Peyer's patch (tissue), 4 donors: ENCODE measurements at places on chromosomes 5 and 9. TPM values are rescaled to one million over a fixed set of nuclear protein-coding genes. Genes with fewer than 3 reads are reported as not detected.
A peak's percentile ranks its signal among the peaks of the same experiment; 100 is the strongest.

Gene CWC27
- total RNA-seq: 24.8 TPM

GRCh38 chr5:160655717-160656116, 196.3 kb downstream of the ATP10B start:
- DNase-seq: peak; percentile 92

DNA sequence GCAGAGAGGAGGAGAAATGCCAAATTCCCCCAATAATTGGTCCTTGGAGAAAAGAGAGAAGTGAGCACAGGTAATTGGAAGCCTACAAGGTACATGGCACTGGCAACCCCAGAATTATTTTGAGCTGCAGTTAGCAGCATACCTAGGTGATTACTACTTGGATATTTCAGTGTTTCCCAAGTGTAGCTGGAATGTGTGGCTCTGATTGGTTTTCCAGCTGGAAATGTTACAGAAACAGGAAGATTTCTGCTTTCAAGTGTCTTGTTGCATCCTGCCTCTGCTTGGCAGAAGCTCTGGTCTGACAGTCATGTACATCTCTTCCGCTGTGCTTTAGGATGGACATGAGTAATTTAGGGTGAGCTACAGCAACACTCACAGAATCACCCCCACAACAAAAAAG, 262.1 kb downstream of the ENC1 start:
- DNase-seq: no peak

DNA sequence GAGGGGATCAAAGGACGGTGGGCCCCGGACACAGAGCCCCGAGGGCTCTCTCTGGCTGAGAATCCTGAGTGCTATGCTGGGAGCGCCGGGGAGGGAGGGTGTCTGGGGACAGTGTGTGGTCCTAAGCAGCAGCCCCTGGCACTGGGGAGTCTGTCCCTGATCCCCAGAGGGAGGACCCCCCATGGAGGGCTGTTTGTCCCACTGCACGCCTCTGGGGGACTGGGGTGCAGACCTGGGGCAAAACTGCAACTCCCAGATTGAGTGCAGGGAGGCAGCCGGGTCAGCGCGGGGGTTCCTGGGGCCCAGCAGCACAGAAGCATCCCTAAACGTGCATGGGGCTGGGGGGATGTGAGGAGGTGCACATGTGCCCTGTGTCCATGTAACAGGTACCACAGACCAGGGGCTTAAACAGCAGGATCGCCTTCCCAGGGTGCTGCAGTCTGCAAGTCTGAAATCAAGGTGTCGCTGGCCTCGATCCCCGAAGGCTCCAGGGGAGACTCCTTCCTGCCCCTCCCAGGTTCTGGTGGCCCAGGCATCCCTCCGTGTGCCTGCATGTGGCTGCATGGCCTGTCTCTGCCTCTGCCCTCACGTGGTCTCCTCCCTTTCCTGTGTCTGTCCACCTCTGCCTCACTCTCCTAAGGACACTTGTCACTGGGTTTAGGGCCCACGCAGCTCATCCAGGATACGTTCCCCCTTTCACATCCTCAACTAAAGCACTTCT, 35.9 kb upstream of the IRX4 start:
- peak; percentile 36 for DNase-seq

DNA sequence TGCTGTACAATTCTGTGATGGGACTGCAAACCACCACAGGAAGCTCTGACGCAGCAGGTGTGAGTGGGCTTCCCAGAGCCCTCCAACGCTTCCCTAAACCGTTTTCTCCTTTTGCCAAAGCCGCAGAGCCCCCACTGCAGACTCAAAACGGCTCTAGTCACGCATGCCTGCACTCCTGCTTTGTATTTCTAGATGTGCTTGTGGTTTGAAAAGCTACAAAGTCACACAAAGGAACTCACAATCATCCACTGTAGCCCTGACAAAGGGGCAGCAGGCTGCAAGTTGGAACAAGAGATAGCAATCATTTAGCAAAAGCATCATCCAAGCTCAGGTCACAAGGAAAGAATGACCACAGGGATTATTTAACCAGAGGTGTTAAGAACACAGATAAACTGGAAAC, 79.3 kb downstream of the PTPN3 start:
- DNase-seq: no peak

DNA sequence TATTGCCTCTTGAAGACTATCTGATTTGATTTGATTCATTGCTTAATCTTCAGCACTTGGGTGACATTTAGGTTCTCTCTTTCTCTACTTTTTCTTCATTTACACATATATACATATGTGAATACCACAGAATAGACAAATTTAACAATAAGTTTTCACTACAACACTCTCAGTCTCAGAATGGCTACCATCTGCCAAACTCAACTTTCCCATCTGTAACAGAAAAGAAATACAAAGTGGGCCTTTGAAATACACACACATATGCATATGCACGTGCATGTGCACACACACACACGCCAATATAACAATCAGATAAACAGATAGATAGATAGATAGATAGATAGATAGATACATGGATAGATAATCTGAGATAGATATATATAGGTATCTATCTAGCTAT, 762.8 kb upstream of the NUDT12 start:
- no peak for DNase-seq

GRCh38 chr9:36063804-36064447, 27.2 kb downstream of the RECK start:
- DNase-seq: no peak

GRCh38 chr5:149779124-149779465, 49.0 kb downstream of the PPARGC1B start:
- no peak for DNase-seq

Gene TAF1L
- total RNA-seq: not detected

Gene SPINK6
- not detected for total RNA-seq

Gene PCDHB2
- total RNA-seq: 0.47 TPM

Gene CCDC192
- total RNA-seq: not detected

Gene WHRN
- 10.7 TPM for total RNA-seq

Gene ACTBL2
- total RNA-seq: not detected

GRCh38 chr5:65506961-65507360, 25.2 kb upstream of the ADAMTS6 start:
- DNase-seq: no peak

- DNase-seq: no peak
Observed at GRCh38 chr9:81390792-81391456, 298.4 kb downstream of the TLE1 start.

DNA sequence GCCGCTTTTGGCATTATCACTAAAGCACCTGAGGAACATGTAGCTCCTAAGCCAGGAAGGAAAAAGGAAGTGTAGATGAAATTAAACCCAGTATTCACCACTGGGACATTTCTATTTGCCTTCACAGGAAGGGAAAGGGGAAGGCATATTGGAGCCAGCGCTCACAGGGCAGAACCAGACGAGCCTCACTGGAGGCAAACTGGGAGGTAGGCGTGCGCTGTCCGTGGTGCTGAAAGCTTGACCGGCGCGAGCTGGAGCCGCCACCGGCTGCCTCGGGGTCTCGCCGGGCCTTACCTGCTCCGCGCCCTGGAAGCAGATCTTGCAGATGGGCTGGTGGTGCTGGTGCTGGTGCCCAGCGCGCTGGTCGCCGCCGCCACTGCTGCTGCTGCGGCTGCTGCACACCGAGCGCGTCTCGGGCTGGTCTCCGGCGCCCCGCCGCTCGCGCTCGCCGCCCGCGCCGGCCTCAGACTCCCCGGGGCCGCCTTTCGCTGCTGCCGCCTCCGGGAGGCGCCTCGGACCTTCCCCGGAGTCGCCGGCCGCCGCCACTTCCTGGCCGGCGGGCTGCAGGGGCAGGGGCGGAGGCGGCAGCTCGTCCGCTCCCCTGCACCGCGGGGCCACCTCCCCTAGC, 732 bp downstream of the MARCHF11 start:
- peak; percentile 62 for DNase-seq

Gene PTGS1
- total RNA-seq: 17.3 TPM

DNA sequence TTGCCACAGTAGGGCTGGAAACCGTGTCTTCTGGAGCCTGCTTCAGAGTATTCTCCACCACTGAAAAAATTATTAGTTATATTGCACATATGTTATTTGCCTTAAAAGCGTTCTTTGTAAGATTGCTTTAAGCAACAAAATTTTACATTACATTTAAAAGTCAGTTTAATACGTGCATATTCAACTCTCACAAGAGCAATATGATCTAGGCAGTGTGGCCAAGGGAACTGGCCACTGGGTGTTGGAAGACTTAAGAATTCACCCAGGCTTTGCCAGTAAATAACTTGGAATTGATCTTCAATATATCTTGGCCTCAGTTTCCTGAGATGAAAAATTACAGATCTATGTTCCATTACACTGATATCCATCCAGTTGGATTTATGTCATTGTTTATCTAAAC, 694.4 kb downstream of the EFNA5 start:
- DNase-seq: no peak

Gene HEMGN
- not detected for total RNA-seq

Gene CCNO
- total RNA-seq: 2.5 TPM
